Hepatocyte (in vitro differentiated cells): ENCODE measurements at places on chromosomes 13 and 19. TPM values are rescaled to one million over a fixed set of nuclear protein-coding genes. Genes with fewer than 3 reads are reported as not detected.

DNA sequence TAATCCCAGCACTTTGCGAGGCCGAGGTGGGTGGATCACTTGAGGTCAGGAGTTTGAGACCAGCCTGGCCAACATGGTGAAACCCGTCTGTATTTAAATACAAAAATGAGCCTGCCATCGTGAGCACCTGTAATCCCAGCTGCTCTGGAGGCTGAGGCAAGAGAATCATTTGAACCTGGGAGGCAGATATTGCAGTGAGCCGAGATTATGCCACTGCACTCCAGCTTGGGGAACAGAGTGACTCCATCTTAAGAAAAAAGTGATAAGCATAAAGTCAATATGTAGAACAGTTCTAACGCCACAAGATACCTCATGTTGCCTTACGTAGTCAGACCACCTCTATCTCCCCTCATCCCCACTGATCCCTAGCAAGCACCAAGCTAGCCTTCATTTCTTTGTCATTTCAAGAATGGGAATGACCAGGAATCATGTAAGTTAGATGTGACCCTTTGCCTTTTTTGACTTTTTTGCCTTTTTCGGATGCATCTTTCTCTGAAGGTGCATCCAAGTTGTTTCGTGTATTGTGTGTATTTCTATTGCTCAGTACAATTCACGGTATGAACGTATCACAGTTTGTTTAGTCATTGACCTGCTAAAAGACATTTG, 6.4 kb downstream of the RPL21 start:
- H3K27ac ChIP-seq, result no peak overlapping the region
- no peaks in the 10 kb centered on the region for H3K27me3 ChIP-seq
- H3K36me3 ChIP-seq, result no peaks in the 10 kb centered on the region
- H3K4me3 ChIP-seq, result no peak overlapping the region

GRCh38 chr13:43329702-43330101, 306.3 kb downstream of the DNAJC15 start:
- DNase-seq, result no peak
- H3K4me1 ChIP-seq, result no peaks in the 10 kb centered on the region
- no peak overlapping the region for H3K4me3 ChIP-seq
- no peaks in the 10 kb centered on the region for H3K36me3 ChIP-seq
- no peak overlapping the region for H3K27ac ChIP-seq
- H3K27me3 ChIP-seq, result no peaks in the 10 kb centered on the region

DNA sequence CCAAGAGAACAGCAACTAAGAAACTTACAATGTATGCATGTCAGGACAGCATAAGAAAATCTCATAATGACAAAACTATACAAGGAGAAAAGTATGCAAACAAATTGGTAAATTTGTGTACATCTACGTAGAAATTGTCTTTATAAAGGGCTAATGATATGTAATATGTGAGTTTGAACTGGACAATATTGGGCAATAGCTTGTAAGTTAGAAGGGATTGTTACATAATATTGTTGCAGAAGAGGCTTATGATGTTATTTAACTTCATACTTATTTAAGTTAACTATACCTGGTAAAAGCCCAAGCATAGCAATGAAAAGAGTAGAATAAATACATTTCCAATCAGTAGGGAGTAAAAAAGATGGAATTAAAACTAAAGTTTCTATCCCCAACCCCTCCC, 134.0 kb downstream of the MAB21L1 start:
- H3K36me3 ChIP-seq, result no peaks in the 10 kb centered on the region
- no peaks in the 10 kb centered on the region for H3K27me3 ChIP-seq
- no peak for DNase-seq
- H3K27ac ChIP-seq, result no peak overlapping the region

- H3K27ac ChIP-seq, result no peak overlapping the region
- no peak overlapping the region for H3K4me3 ChIP-seq
- no peaks in the 10 kb centered on the region for H3K4me1 ChIP-seq
Measured at GRCh38 chr19:34066007-34066643, 106.2 kb upstream of the LSM14A start.

DNA sequence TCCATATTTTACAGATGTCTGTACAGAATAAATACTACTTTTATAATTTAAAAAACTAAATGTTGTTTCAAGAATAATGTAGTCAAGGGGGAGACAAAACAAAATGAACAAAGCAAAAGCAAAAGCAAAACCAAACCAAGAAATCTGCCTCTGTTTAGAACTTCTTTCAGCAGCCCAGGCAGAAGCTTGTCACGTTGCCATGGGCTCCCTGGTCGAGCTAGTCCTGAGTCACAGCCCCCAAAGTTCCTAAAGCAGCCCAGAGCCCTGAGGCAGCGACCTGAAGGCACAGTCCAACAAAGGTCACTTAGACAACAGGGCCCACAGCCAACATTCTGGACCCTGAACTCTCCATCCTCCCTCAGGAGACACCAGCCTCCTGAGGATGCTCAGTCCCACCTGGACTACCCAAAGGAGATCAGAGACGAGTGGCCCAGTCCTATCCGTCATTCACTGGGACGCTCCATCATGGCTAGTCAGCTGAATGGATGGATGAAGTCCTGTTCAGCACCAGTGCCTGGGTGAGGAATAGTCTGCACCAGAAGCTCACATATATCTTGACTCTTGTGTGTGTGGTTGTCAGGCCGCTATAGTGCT, 41.7 kb downstream of the SIAH3 start:
- H3K4me1 ChIP-seq, result no peaks in the 10 kb centered on the region
- H3K27me3 ChIP-seq, result no peaks in the 10 kb centered on the region
- DNase-seq, result no peak
- H3K36me3 ChIP-seq, result no peaks in the 10 kb centered on the region
- no peak overlapping the region for H3K27ac ChIP-seq

DNA sequence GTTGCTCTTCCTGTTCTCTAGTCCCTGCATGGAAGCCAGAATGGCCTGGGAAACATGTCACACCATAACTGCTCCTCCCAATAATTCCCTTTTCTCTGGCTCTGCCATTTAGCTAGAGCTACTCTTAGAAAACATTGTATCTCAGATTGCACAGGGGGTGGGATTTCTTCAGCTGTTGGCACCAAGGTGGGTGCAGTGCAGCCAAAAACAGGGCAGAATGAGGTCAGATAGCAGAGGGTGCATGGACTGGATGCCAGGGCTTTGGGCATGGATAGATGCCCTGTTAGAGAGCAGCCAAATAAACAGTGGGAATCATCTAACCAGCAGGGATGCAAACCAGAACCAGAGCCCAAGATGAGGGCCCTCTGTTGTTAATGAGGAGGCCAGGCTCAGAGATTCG, 4.9 kb upstream of the AMER2 start:
- H3K4me1 ChIP-seq, result peaks cover 4% of the 10 kb centered on the region
- no peak overlapping the region for H3K4me3 ChIP-seq
- H3K36me3 ChIP-seq, result no peaks in the 10 kb centered on the region
- no peak for DNase-seq
- peaks cover 30% of the 10 kb centered on the region for H3K27me3 ChIP-seq

- H3K4me3 ChIP-seq, result no peak overlapping the region
- no peak for DNase-seq
- no peaks in the 10 kb centered on the region for H3K36me3 ChIP-seq
- H3K27me3 ChIP-seq, result no peaks in the 10 kb centered on the region
- H3K27ac ChIP-seq, result no peak overlapping the region
Measured at GRCh38 chr13:102517959-102518358, 78.8 kb upstream of the TPP2 start.

DNA sequence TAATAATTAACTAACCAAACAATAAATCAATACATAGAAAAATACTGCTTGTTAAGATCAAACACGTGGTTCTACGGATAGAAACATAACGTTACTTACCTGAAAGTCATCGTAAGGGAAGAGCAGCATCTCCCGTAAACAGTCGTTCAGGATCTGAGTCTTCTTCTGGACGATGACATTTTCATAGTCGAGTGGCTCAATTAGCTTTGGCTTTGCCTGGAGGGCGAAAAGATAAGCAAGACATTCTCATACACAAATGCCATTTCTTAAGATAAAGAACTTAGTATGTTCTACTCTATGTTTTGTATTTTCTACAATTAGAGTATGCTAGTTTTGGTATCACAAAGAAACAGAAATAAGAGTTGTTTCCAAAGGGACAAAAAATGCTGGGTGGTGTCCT, 22.5 kb downstream of the DOCK9 start:
- H3K36me3 ChIP-seq, result no peaks in the 10 kb centered on the region
- no peak overlapping the region for H3K4me3 ChIP-seq
- no peak for DNase-seq
- H3K4me1 ChIP-seq, result peaks cover 3% of the 10 kb centered on the region
- no peaks in the 10 kb centered on the region for H3K27me3 ChIP-seq
- H3K27ac ChIP-seq, result no peak overlapping the region

- peaks cover 19% of the 10 kb centered on the region for H3K4me1 ChIP-seq
- H3K27me3 ChIP-seq, result no peaks in the 10 kb centered on the region
- H3K27ac ChIP-seq, result peak overlapping the region; percentile 97
- H3K4me3 ChIP-seq, result no peak overlapping the region
- H3K36me3 ChIP-seq, result no peaks in the 10 kb centered on the region
- peak; percentile 11 for DNase-seq
Measured at GRCh38 chr13:46797501-46798237, 708 bp upstream of the ESD start.

GRCh38 chr19:45306518-45307027, 16.1 kb downstream of the CKM start:
- no peak for DNase-seq
- no peak overlapping the region for H3K27ac ChIP-seq
- H3K4me1 ChIP-seq, result no peaks in the 10 kb centered on the region
- H3K36me3 ChIP-seq, result no peaks in the 10 kb centered on the region

Gene CABP5
- total RNA-seq, result not detected in 2 replicates

Gene TNFRSF19
- 22.7 and 25.3 TPM in 2 replicates for total RNA-seq

Gene ZNF667
- 3.4 and 4.4 TPM in 2 replicates for total RNA-seq

Gene FAM83E
- 13.8 and 22.2 TPM in 2 replicates for total RNA-seq

Gene LILRB5
- 0.16 and 0.80 TPM in 2 replicates for total RNA-seq

Gene ZNF573
- total RNA-seq, result 5.0 and 8.1 TPM in 2 replicates

Gene PDE4C
- 0.43 and 0.72 TPM in 2 replicates for total RNA-seq

Gene DLL3
- total RNA-seq, result 0.16 and 1.6 TPM in 2 replicates

Gene KRTDAP
- total RNA-seq, result 1.6 and 2.7 TPM in 2 replicates
